ENCODE measurements at places on chromosomes 6 and 20. TPM values are rescaled to one million over a fixed set of nuclear protein-coding genes. Genes with fewer than 3 reads are reported as not detected.

USP49 gene
- 0.94 TPM for polyA plus RNA-seq

CALHM4 gene
- polyA plus RNA-seq: not detected

GRCh38 chr20:6178537-6178936 lies 55.7 kb upstream of the FERMT1 start:
- no peak for DNase-seq

DNA sequence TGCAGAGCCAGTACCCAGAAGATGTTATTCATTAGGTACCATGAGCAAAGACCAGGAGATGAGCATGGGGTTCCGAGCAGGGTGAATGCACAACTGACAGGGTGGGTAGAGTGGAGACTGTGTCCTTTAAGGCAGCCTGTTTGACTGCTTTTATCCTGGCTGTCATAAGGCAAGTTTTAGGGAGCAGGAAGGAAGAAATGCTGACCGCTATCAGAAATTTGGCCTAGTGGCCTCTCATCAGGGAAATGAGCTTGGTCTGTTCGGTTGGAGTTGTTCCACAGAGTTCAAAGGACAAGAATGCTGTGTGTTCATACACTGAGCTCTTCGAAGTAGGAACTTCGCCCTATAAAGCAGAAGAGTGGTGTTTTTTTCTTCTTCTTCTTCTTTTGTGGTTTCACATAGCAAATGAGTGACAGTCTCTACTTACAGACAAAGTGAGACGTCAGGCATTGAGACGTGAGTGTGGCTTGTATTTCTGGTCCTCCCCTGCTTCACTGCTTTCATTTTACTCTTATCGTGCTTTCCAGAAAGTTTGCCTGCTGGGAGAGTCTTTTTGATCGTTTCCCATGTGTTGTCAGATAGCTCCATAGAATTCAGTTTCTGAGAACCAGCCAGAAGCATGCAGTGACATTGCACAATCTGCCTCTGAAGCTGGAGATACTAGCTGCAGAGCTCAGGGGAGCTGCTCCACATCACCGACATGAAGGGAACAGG lies at the start of gene CASS4:
TSS of gene CASS4 (plus strand) at position 502 of the 714 bp plus-strand sequence. CDS start at position 701, 199 bp downstream.
- peak; percentile 55 for DNase-seq

GRCh38 chr6:163998496-163998895 lies 584.0 kb downstream of the QKI start:
- DNase-seq: no peak

All from immature natural killer cell (primary cell).